ENCODE measurements at places on chromosomes 2 and 18.

GRCh38 chr2:135783439-135783838 lies 41.8 kb downstream of the UBXN4 start:
- no peak for DNase-seq

- no peak for DNase-seq
Measured at GRCh38 chr18:79068341-79068936, 755 bp upstream of the ATP9B start.

DNA sequence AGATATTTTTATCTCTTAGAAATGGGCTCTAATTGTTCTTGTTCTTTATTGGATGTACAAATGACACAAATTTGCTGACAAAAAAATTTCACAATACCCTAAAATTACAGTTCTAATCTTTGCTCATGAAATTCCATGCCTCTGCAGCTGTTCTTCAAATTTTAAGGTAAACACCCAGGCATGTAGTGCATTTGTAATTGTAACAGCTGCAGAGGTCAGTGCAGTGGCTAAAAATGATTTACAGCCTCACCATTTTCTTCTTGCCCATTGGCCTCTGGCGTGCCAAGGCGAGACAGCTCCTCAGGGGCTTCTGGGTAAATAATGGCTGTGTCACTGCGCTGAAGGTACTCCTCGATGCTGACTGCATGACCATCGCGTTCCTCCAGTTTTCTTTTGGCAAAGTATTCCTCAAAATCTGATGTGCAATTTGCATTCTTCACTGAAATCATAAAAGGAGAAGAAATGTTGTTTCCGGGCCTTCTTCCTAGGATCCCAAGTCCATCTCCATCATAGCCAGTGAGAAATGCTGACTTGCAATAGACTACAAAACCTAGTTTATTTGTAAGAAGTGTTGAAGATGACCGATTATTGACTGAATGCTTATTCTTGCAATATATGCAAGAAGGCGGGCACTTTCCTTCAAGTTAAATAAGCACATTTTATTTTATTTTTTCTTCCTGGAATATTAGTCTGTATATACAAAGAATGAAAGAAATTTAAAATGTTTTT lies 115.2 kb downstream of the ZEB2 start:
- no peak for DNase-seq

DNA sequence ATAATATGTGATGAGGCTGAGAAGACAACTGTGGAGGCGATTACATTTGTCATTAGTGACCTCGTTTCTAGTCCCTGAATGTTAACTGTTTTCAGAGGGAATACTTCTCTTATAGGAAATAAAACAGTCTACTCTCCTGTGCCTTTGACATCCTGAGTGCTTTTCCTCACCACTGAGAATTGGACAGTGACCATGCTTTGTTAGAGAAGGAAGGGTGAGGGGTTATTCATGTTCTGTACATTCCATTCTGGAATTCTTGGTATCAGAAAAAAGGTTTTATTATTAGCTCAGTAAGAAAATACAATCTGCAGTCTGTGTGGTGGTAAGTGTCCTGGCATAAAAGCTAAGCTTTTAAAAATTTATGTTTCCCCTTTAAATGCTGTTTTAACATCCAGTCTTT lies 58.8 kb downstream of the PARD3B start:
- DNase-seq = no peak

DNA sequence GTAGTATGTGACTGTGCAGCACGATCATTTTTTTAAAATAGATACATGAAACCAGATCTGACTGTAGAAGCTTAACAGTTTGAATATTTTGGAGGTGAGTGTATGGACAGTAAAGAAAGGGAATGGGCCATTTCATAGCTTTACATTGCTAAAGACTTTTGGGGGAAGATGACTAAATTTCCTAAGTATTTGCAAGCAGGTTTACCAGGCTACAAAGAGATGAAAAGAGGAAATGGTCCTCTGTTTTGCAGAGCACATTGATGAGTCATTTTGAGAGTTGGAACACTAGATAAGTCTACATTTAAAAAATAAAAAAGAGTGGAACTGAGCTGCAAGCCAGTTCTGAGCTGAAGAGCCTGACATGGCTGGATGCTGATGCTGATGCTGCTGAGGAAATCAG lies 115.7 kb upstream of the LRATD1 start:
- DNase-seq = no peak

GRCh38 chr2:226524381-226524843 lies 275.2 kb downstream of the IRS1 start:
- no peak for DNase-seq

- no peak for DNase-seq
Measured at GRCh38 chr2:88735133-88735532, 43.7 kb downstream of the RPIA start.

- no peak for DNase-seq
Measured at GRCh38 chr2:29879456-29879855, 41.9 kb downstream of the ALK start.

DNA sequence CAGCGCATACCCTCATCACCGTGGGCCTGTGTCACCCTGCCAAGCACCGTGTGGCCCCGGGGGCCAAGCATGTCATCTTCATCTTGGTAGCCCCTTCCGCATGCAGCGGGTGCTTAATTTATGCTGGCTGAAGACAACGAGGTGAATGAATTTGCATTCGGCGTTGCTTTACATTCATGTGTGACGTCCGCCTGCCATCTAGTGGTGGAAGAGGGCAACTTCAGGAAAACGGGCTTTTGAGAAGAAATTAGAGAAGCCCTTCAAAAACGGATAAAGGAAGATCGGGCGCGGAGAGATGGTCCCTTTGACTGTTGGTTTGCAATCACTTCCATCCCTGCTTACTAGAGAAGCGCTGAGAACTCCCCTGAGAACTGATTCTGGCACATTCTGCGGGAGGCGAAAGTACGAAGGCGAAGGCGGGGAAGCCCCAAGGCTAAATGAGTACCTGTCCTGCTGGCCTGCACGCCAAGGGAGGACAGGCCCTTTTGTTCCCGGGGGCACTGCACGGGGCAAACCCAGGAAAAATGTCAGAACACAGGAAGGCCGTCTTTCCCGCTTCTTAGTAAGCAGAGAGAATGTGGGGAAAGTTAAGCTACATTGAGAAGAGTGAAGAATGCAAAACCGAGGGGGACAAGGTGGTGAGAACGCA lies 145.9 kb downstream of the ZNF516 start:
- DNase-seq = no peak

GRCh38 chr18:8747440-8747937 lies 42.1 kb downstream of the MTCL1 start:
- no peak for DNase-seq

GRCh38 chr18:79684283-79684631 lies 4.7 kb downstream of the CTDP1 start:
- no peak for DNase-seq

DNA sequence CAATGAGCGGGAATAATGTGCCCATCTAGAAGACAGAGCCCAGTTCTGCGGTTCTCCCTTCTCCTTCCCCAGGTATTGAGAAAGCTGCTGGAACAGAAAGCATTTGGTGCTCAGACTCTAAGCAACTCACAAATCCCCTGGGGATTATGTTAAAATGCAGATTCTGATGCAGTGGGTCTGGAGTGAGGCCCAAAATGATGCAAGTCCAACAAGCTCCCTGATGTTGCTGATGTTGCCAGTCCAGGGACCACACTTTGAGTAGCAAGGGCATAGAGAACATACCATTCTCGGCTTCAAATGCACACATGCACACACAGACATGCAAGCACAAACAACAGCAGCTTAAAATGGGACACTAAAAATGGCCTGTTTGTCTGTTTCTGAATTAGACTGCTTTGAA lies 274.8 kb upstream of the NCKAP5 start:
- no peak for DNase-seq

- no peak for DNase-seq
Measured at GRCh38 chr2:194304191-194304590, 1352.8 kb upstream of the SLC39A10 start.

DNA sequence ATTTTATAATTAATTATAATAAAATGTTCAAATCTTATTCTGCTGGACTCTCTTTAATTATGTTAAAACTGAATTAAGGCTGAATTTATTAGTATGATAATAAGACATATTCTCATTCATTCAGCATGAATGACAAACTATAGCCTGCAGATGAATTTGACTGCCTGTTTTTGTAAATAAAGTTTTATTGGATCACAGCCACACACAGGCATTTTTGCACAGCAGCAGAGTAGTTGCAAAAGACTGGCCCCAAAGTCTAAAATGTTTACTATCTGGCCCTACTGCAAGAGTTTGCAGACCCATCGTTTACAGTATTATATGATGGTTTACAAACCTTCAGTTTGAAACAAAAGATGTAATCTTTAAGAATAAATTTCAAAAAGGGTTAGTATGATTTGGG lies 58.6 kb downstream of the RMDN2 start:
- DNase-seq = no peak

- DNase-seq = no peak
Measured at GRCh38 chr18:6406075-6406909, 8.4 kb downstream of the L3MBTL4 start.

DNA sequence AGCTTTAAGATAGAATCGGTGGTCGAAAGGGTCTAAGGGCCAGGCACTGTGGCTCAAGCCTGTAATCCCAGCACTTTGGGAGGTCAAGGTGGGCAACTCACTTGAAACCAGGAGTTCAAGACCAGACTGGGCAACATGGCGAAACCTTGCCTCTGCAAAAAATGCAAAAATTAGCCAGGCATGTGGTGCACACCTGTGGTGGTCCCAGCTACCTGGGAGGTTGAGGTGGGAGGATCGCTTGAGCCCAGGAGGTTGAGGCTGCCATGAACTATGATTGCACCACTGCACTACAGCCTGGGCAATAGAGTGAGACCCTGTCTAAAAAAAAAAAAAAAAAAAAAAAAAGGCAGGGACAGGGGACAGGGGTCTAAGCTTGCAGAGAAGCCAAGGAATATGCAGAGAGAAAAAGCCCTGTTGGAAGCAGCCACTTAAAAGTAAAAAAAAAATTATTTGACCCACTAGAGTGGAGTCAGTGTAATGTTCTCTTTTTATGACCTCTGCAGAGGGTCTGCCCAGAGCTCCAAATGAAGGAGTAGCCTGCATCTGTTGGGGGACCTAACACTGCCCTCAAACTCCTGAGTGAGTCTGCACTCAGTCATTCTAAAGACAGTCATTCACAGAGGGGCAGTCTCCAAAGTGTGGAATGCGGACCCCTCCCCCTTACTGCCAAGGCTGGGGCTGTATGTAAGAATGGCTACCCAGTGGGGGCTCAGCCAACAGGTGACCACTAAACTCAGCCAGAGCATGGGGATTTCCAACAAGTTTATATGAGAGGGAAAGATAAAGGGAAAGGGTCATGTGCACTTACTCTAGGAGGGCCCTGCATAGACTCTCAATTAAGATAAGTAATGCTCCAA lies 118.5 kb upstream of the CDCA7 start:
- DNase-seq = no peak

DNA sequence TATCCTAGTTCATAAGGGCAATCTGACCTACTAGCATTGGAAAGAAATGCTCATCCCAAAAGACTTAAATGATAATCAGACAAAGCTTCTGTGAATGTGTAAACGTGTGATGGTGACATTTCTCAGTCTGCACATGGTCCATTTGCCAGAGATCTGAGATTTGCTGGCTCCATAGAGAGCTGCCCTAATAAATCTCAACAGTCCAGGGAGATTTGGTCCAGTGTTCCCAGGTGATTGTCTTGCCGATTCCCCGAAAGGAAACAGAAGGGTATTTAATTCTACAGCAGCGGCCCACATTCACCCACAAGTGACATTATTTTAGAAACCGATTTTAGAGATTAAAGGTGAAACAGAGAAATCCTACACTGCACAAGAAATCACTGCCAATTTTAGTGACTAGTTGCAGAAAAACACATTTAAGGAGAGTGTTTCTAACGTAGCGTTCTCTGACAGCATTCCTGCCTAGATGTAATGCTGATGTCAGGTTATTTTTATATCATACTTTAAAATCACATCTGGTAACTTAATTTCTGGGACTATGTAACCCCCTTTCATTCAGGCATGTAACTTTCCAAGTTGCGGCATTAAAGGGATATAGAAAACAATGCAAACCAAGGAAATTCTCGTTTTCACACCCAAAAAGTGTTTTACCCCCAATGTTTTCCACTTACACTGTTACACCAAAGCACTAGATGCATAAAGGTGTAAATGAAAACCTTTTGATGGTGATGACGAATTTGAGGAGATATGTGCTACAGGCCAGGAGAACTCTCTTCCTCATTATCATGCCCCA lies 231.9 kb upstream of the FN1 start:
- no peak for DNase-seq

GRCh38 chr18:41311571-41312547 lies 643.2 kb upstream of the PIK3C3 start:
- DNase-seq = no peak

DNA sequence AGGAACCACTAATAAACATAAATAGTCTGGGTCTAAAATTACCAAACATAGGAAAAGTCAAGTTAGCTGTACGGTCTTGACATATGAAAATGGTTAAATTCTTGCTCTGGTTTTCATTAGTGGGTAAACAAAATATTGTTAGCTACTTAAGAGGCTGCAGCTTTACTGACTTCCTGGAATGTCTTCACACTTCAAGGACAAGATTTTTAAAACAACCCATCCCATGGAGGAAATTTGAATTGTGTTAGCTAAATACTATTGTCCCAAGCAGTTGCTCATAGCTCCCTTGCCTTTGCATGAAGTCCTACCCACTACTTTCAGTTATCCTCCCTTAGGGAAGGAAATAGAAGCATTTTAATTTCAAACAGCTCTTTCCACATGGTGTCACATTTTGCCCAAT lies 128.5 kb downstream of the EPHA4 start:
- DNase-seq = no peak

GRCh38 chr18:69725009-69725408 lies 222.7 kb downstream of the CD226 start:
- DNase-seq = no peak

DNA sequence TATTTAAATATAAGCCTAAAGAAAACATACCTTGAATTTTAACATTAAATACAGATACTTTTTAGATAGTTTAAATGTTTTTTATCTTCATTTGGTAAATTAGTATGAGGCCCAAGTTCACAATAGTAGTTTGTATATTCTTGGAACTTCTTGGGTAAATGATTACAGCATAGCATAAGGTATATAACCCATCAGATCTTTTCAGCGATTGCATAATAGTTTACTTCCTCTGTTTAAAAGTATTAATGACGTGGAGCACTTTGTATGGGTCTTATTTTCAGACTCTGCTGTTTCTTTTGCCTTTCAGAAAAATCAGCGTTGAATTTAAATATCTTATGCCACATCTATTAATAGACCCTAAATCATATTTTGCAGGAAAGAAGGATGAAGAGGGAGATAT lies 60.2 kb downstream of the CHRNA1 start:
- no peak for DNase-seq

DNA sequence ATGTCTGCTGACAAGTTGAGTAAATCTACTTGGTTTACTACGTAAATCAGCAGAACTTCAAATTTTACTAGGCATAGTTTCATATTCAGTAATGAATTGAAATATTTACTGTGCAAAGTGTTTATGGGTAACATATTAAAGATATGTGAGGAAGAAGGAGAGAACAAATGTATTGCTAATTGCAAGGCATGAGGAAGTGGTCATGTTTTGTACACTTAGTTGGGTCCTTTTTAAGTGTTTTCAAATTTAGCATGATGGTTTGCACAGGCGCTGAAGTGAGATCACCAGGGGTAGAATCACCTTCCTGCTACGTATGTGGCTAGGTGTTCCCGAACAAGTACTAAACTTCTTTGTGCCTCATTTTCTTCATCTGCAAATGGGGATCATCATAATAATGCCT lies 1534.4 kb downstream of the LRP1B start:
- DNase-seq = no peak
